ENCODE measurements at places on chromosomes 16 and 17. TPM values are rescaled to one million over a fixed set of nuclear protein-coding genes. Genes with fewer than 3 reads are reported as not detected.

The CEMP1 gene
- polyA plus RNA-seq, result not detected

DNA sequence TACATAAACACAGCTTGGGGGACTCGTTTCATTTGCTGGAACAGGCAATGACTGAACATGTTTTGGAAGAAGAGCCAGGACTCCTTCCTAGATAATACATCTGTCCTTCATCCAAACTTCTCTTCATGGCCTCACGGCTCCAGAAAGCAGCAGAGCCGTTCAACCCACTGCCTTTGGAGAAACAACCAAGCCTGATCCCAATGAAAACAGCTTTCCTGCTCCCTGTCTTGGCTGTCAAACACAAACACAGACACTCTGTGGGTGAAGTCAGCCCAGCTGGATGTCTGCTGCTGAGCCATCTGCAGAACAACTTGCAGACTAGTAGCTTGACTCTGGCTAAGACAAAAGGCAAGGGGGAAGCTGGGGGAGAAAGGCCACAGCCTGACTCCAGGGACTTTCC lies 345.1 kb upstream of the PSMD7 start:
- H3K27ac ChIP-seq, result no peak overlapping the region
- H3K36me3 ChIP-seq, result no peaks in the 10 kb centered on the region
- H3K4me3 ChIP-seq, result no peak overlapping the region
- 0 out of 2 replicates have a peak, but pooled peaks cover 2% of the 10 kb centered on the region for H3K4me1 ChIP-seq

DNA sequence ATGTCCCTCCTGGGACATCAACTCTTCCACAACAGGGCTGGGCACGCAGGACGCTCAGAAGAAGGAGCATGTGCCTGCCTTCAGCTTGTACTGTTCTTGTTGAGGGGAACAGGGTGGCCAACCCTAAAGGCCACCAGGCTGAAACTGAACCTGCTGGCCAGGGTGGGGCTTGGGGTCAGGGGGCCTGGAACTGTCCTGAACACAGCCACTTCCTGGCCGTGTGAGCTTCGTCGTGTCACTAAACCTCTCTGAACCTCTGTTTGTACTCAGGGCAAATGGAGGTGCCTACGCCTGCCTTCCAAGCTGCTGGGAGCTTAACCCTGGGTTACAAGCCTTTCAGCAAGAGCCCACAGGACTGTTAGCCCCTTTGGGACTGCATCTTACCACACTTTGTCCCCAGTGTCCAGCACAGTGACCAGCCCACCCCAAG lies 6.7 kb downstream of the ARHGAP27 start:
- no peak for DNase-seq
- H3K27ac ChIP-seq, result no peak overlapping the region
- H3K4me3 ChIP-seq, result 0 out of 2 replicates have a peak overlapping the region, but pooled peaks have one; percentile 16

The HBA1 gene
- polyA plus RNA-seq, result 2.3 TPM

- no peak overlapping the region for H3K27ac ChIP-seq
- no peak for DNase-seq
- peaks cover 3% of the 10 kb centered on the region for H3K36me3 ChIP-seq
- H3K4me3 ChIP-seq, result no peak overlapping the region
- no peaks in the 10 kb centered on the region for H3K27me3 ChIP-seq
- no peaks in the 10 kb centered on the region for H3K4me1 ChIP-seq
Observed at GRCh38 chr17:46128453-46128852, 64.8 kb downstream of the KANSL1 start.

- H3K4me3 ChIP-seq, result no peak overlapping the region
- no peaks in the 10 kb centered on the region for H3K4me1 ChIP-seq
- no peaks in the 10 kb centered on the region for H3K36me3 ChIP-seq
- no peaks in the 10 kb centered on the region for H3K27me3 ChIP-seq
Observed at GRCh38 chr16:88798772-88799455, 4.7 kb upstream of the CDT1 start.

DNA sequence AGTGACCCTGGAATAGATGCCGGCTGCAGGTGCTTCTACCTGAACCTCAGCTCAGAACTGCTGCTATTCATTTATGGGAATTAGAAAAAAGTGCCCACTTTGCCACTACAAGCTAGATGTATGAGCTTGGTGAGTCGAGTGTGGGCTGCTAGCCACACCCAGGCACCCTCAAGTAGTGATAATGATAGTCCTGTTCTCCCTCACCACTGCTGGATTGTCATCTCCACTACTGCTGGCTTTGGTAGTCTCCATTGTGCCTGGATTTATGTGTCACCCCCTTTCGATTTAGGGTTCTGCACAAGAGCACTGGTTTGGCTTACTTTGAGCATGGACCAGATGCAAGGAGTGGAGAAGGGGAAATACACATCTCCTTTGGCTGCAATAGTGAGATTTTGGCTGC lies 73.0 kb upstream of the N4BP1 start:
- no peaks in the 10 kb centered on the region for H3K4me1 ChIP-seq
- H3K36me3 ChIP-seq, result no peaks in the 10 kb centered on the region
- no peak for DNase-seq
- H3K27me3 ChIP-seq, result no peaks in the 10 kb centered on the region

- H3K27me3 ChIP-seq, result no peaks in the 10 kb centered on the region
- H3K27ac ChIP-seq, result no peak overlapping the region
- H3K36me3 ChIP-seq, result no peaks in the 10 kb centered on the region
- no peak for DNase-seq
- H3K4me1 ChIP-seq, result peaks cover 16% of the 10 kb centered on the region
- H3K4me3 ChIP-seq, result no peak overlapping the region
Observed at GRCh38 chr16:85157372-85157771, 45.1 kb upstream of the CIBAR2 start.

GRCh38 chr16:13863075-13863765 lies 56.7 kb upstream of the ERCC4 start:
- no peak overlapping the region for H3K4me3 ChIP-seq
- no peaks in the 10 kb centered on the region for H3K4me1 ChIP-seq
- H3K27ac ChIP-seq, result no peak overlapping the region
- H3K36me3 ChIP-seq, result no peaks in the 10 kb centered on the region
- no peak for DNase-seq

GRCh38 chr17:6843241-6843880 lies 11.8 kb upstream of the TEKT1 start:
- H3K27me3 ChIP-seq, result no peaks in the 10 kb centered on the region
- H3K4me3 ChIP-seq, result no peak overlapping the region
- H3K27ac ChIP-seq, result no peak overlapping the region

The CYBC1 gene
- 116 TPM for polyA plus RNA-seq

GRCh38 chr17:17886726-17887125 lies 49.9 kb upstream of the SREBF1 start:
- no peak overlapping the region for H3K4me3 ChIP-seq
- H3K36me3 ChIP-seq, result no peaks in the 10 kb centered on the region
- no peak for DNase-seq
- peaks cover 30% of the 10 kb centered on the region for H3K4me1 ChIP-seq
- H3K27ac ChIP-seq, result no peak overlapping the region

The EVPLL gene
- polyA plus RNA-seq, result 0.13 TPM

The UTS2R gene
- 0.49 TPM for polyA plus RNA-seq

DNA sequence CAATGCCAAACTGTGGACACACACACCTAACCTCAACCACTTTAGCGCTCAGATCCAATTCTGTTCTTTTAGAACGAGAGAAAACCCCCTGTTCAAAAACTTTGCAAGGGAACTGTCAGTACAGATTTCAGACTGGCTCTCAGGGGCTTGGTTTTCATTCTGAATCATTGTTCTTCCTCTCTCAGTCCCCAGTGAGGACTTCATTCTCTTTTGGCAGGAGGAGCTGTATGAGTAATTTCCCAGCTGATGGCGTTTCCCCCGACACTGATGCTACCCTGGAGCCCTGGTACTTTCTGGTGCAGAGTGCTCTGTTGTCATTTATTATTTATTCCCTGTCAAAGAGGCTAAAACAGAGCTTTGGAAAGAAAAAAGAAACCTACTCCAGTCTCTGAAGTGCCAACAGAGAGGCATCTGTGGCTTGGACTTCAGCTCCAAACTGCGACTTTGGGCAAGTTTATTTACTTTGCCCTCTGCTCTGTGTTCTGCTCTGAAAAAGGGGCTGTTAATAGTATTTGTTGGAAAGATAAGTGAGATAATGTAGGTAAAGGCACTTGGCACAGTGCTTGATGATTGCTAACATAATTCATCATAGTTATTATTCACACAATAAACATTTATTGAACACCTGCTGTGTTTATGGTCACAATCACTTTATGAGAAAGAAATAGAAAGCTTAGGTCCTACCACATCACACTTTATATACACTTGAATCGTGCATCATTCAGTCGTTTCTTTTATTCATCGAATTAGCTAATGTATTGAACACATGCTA lies 28.3 kb downstream of the ETV4 start:
- no peak overlapping the region for H3K27ac ChIP-seq
- no peak for DNase-seq
- H3K4me1 ChIP-seq, result no peaks in the 10 kb centered on the region
- H3K27me3 ChIP-seq, result no peaks in the 10 kb centered on the region
- no peak overlapping the region for H3K4me3 ChIP-seq

The CALB2 gene
- 3.3 TPM for polyA plus RNA-seq

- no peak overlapping the region for H3K27ac ChIP-seq
- DNase-seq, result no peak
- H3K36me3 ChIP-seq, result no peaks in the 10 kb centered on the region
- H3K27me3 ChIP-seq, result peaks cover 10% of the 10 kb centered on the region
Observed at GRCh38 chr17:75874323-75875181, 3.8 kb downstream of the TRIM47 start.

DNA sequence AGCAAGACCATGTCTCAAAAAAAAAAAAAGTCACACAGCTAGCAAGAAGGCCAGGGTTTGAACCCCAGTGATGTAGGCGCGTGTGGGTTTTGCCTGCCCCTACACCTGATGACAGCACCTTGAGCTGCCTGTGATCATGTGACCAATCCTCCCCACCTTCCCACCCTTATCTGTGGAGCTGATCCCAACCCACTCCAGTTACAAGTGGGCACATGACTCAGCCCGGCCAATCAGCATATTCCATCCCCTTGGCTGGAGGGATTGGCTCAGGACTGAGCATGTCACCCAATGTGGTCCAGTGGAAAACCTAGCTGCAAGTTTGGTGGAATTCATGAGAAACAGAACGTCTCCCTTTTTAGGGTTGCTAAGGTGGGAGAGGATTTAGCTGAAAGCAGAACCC lies 6.6 kb downstream of the TMEM114 start:
- no peak overlapping the region for H3K4me3 ChIP-seq
- H3K27me3 ChIP-seq, result no peaks in the 10 kb centered on the region
- H3K4me1 ChIP-seq, result no peaks in the 10 kb centered on the region
- H3K36me3 ChIP-seq, result no peaks in the 10 kb centered on the region
- no peak for DNase-seq

DNA sequence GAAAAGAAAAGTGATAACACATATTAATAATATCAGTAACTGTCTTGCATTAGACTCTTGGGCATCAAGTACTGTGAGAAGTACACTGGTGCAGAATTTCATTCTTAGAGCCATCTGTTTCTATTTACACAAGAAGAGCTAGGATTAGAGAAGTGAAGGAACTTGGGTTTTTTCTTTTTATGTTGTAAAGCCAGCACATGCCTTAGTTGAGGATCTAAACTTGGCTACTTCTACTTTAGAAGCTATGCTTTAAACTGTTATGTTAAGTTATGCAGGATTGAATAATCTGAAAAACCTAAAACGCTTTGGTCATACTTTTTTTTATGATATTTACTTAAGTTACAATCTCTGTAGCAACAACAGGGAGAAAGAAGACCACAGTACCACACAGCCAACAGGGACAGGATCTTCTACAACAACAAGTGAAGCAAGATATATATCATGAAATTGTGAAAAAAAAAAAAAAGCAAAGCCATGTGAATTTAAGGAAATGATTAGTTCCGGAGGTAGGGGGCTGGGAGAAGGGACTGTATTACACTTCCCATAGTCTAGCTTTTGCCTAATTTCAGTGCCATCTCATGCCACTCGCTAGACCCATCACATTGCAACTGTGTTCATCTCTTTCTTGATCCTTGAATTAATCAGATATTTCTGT lies 305.1 kb upstream of the GOT2 start:
- DNase-seq, result no peak
- H3K36me3 ChIP-seq, result no peaks in the 10 kb centered on the region
- H3K4me3 ChIP-seq, result no peak overlapping the region
- H3K27ac ChIP-seq, result no peak overlapping the region
- H3K4me1 ChIP-seq, result no peaks in the 10 kb centered on the region

GRCh38 chr17:54899721-54900456 lies 763 bp upstream of the TOM1L1 start:
- peak overlapping the region; percentile 51 for H3K27ac ChIP-seq
- peak; percentile 58 for DNase-seq
- H3K4me3 ChIP-seq, result no peak overlapping the region
- H3K36me3 ChIP-seq, result 0 out of 2 replicates have a peak, but pooled peaks cover 2% of the 10 kb centered on the region
- no peaks in the 10 kb centered on the region for H3K27me3 ChIP-seq

The KCNJ2 gene
- polyA plus RNA-seq, result 0.23 TPM

The SCNN1B gene
- 0.25 TPM for polyA plus RNA-seq

The CNTNAP4 gene
- polyA plus RNA-seq, result not detected

The MED13 gene
- polyA plus RNA-seq, result 11.3 TPM

The NUDT16L1 gene
- polyA plus RNA-seq, result 77.3 TPM

DNA sequence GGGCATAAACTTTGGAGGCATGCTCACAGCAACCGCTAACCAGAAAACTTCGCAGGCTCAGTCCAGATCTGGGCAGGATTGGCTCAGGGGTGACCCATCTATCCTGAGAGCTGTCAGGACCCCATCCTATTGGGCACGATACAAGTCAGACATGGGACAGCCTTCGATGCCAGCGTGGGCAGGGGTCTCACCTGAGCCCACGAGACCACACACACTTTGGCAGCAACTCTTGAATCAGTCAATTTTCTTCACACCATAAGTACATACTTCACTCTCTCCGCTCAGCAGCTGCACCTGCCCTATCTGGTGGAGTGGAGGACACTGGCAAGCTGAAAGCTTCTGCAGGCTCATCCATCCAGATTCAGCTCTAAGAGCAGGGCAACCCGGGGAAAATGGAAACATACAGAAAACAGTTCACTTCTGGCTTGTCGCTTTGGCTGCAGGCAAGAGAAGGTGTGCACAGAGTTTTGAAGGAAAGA lies 48.3 kb downstream of the ZFHX3 start:
- H3K27me3 ChIP-seq, result no peaks in the 10 kb centered on the region
- no peak for DNase-seq

DNA sequence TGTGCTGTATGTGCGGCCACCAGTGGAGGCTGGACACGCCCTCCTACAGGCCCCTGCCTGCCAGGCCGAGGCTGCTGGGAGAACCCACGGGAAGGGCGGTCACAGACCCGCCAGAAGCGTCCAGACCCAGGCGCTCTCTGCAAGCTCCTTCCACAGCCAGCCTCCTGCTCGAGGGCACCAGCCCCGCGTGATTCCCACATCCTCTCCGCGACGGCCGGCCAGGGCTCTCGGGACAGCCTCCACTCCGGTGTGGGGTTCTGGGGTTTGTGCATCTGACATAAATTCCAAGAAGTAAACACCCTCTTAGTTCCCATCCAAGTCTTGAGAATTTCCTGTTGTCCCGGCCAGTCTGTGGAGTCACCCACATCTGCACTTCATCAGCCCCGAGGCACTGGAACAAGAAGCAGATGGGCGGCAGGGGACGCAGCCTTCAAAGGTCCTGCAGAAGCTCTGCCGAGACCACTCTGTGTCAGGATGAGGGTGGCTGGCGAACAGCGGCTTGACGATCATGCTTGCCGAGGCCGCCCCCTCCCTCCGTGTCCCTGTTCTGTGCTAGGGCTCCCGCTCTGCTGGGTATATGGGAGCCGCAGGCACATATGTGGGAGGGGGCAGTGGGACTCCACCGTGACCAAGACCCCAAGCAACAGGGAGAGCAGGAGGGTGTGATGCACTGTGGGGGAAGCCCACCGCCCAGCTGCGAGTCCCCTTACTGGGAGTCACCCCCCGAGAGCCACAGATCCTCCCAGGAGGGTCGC lies 2.4 kb upstream of the TMEM204 start:
- no peaks in the 10 kb centered on the region for H3K4me1 ChIP-seq
- no peaks in the 10 kb centered on the region for H3K27me3 ChIP-seq
- no peak overlapping the region for H3K27ac ChIP-seq
- no peak overlapping the region for H3K4me3 ChIP-seq

- H3K36me3 ChIP-seq, result peaks cover 6% of the 10 kb centered on the region
- no peak for DNase-seq
- peaks cover 2% of the 10 kb centered on the region for H3K27me3 ChIP-seq
- H3K4me3 ChIP-seq, result peak overlapping the region; percentile 64
Observed at GRCh38 chr17:50148226-50149090, 2.0 kb downstream of the PPP1R9B start.
